Stimulated activated CD4-positive, alpha-beta T cell treated with anti-CD3 and anti-CD28 coated beads, Interleukin-4, amount 100 ng/mL, for 24 hours (primary cell): ENCODE measurements at places on chromosomes 1 and 21.

DNA sequence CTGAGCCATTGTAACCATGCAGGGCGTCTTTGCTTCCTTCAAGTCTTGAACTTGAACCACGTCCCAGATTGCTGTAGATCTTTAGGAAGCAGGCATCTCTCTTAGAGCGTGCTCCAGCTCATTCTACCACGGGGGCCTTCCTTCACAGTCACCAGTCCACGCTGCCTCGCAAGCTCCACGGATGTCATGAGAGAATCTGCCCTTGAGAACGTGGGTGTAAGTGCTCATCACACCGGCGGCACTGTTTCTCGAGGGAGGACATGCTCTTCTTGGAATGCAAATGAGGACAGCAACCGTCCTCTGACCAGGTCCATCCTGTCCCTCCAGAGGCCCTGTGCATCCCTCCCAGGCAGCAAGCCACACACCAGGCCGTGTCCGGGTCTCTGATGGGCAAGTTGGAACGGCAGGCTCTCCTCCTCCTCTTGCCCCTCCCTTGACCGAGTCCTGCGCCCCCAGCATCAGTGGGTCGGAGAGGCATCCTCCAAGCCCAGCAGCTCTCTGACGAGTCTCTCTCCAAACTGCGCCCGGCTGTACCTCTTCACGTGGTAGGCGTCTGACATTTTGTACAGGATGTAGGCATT is 103.1 kb downstream of the PGBD5 start:
- no peak for DNase-seq

- no peak for DNase-seq
These were observed 6.3 kb downstream of the MAGI3 start for GRCh38 chr1:113396585-113396984.

- DNase-seq: no peak
These were observed 78.5 kb downstream of the ITPKB start for GRCh38 chr1:226660410-226661182.

- DNase-seq: no peak
These were observed 45.1 kb upstream of the MACF1 start for GRCh38 chr1:39159224-39160036.

DNA sequence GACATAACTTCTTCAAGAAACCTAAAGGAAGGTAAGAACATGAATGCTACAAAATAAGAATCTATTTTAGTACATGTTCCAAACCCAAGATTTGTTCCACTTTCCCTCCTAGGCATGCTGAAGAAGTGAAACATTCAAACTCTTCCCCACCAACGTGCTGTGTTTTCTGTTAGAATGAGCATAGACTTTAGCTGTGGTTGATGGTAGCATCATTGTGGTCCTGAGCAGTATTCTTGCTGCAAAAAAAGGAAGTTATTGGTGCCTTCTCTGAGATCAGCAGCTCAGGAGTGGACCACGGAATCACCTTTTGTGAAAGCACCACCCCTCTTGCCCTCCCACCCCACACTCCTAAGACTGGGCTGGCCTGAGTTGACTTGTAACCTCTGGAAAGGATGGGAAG is 100.4 kb upstream of the POGK start:
- no peak for DNase-seq

GRCh38 chr21:30027986-30028385 is 88.2 kb upstream of the GRIK1 start:
- DNase-seq: no peak

- no peak for DNase-seq
These were observed 778.1 kb upstream of the TMPRSS15 start for GRCh38 chr21:19181604-19182140.

DNA sequence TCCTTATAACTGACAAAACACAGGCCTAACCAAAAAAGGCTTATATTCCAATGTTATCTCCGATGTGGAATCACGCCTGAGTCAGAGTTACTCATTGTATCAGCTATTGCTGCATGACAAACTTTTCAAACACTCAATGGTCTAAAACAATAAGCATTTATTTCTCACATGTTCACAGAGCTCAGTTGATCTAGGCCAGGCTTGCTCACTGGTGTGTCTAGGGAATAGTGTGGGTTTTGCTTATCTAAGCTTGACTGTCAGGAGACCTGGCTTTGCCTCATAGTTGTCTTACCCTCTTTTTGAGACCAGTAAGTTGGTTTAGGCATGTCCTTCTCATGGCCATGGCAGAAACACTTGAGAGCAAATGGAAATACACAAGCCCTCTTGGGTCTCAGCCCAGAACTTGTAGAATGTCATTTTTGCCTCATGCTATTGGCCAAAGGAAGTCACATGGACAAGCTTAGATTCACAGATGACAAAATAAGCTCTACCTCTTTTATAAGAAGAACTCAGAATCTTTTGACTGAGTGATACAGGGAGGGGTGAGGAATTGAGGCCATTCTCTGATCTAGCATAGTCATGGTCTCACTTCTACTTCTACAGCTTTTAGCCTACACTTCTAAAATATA is 130.8 kb downstream of the HMCN1 start:
- no peak for DNase-seq

GRCh38 chr21:46468108-46468774 is 9.6 kb downstream of the DIP2A start:
- no peak for DNase-seq
